Endothelial cell of umbilical vein (primary cell): ENCODE measurements at places on chromosomes 3 and 15. TPM values are rescaled to one million over a fixed set of nuclear protein-coding genes. Genes with fewer than 3 reads are reported as not detected.
A peak's percentile ranks its signal among the peaks of the same experiment; 100 is the strongest.

DNA sequence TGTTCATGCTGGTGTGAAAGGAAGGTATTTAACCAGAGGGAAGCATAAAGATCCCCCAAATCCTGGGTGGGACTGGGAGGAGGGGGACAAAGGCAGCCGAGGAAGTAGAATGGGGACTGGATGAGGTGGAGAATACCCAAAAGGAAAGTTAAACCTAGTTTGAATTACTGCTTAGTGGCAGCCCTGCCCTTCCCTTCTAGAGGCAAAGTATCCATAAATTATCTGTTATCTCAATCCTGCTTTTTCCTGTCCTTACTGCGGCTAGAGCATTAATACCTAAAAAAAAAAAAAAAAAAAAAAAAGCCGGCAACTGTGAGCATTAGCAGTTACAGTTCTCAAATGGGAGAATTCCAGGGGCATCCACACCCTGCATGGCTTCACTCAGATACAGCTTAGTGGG is 139.0 kb downstream of the RYR3 start:
- no peak for DNase-seq
- H3K36me3 ChIP-seq = no peaks in the 10 kb centered on the region
- H3K27me3 ChIP-seq = peaks cover 2% of the 10 kb centered on the region
- H3K4me3 ChIP-seq = no peak overlapping the region

The PLA2G4D gene
- not detected in 2 replicates for polyA plus RNA-seq

DNA sequence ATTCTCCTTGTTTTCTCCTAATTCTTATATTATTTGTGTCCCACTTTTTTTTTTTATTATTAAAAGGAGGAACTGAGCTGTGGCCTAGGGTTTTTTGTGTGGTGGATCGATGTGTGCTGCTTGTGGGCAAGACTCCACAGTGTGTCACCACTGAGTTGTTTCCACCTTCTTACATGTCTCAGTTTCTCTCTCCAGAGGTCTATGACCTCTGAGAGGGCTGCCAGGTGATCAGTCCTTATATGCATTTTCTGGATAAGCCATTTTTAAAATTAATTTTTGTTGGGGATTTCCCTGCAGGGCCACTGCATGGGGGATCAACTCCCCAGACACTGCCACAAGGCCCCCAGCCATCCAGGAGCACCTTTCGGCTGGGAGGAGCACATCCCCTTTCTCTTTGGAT is 27.8 kb downstream of the IQCF6 start:
- H3K4me1 ChIP-seq = no peaks in the 10 kb centered on the region
- H3K4me3 ChIP-seq = no peak overlapping the region
- peaks cover 3% of the 10 kb centered on the region for H3K27me3 ChIP-seq
- no peak overlapping the region for H3K27ac ChIP-seq
- DNase-seq = no peak
- H3K36me3 ChIP-seq = no peaks in the 10 kb centered on the region

DNA sequence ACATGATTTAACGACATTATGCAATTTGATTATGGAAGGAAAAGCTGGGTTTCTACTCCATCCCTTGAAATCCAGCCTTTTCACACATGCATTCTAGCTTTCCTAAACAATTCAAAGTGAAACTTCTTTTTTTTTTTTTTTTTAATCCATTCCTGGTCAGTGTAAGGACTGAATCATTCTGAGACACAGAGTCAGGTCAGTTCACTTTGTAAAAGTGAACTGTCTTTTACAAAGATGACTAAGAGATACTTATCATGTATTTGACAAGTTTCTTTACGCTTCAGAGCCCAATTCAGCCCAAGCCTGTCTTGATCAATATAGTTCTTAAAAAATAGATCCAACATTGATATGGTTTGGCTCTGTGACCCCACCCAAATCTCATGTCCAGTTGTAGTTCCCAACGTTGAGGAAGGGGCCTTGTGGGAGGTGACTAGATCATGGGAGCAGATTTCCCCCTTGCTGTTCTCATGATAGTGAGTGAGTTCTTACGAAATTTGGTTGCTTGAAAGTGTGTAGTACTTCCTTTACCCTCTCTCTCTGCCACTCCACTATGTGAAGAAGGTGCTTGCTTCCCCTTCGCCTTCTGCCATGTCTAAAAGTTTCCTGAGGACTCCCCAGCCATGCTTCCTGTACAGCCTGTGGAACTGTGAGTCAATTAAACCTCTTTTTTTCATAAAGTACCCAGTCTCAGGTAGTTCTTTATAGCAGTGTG is 345.6 kb upstream of the THBS1 start:
- no peaks in the 10 kb centered on the region for H3K27me3 ChIP-seq
- no peaks in the 10 kb centered on the region for H3K36me3 ChIP-seq
- peak overlapping the region; percentile 24 for H3K27ac ChIP-seq
- H3K4me3 ChIP-seq = no peak overlapping the region

GRCh38 chr15:100249096-100249815 is 92.5 kb downstream of the ADAMTS17 start:
- no peak overlapping the region for H3K4me3 ChIP-seq
- DNase-seq = no peak
- no peaks in the 10 kb centered on the region for H3K36me3 ChIP-seq
- H3K27ac ChIP-seq = no peak overlapping the region

The MEX3B gene
- 11.0 and 13.3 TPM in 2 replicates for polyA plus RNA-seq

DNA sequence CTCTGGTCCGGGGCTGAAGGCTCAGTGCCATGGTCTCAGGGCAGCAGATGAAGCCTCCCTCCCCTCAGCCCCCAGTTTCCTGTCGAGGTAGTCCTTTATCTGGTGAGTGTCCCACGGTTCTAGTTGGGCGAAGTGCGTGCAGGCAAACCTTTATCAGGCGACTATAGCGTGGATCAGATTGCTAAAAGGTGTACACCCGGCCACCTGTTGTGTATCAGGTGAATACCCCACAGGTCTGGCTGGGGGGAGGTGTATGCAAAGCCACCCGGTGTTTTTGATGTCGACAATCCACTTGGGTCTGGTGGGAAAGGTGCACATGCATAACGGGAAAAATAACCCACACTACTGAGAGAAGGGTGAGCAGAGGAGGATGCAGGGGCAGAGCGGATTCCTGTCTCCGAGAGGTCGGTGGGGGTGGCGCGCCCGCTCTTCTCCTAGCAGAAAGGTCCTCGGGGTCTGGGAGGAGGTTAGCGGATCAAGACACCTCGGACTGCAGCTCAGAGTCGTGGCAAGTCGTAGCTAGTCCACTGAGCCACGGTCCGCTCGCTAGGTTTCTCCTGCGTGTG is 507 bp downstream of the SLC12A6 start:
- no peaks in the 10 kb centered on the region for H3K36me3 ChIP-seq
- H3K27me3 ChIP-seq = no peaks in the 10 kb centered on the region
- peak overlapping the region; percentile 71 for H3K27ac ChIP-seq
- DNase-seq = no peak
- H3K4me1 ChIP-seq = peaks cover 43% of the 10 kb centered on the region

- DNase-seq = no peak
- H3K4me3 ChIP-seq = no peak overlapping the region
- H3K4me1 ChIP-seq = no peaks in the 10 kb centered on the region
These were observed 5.7 kb upstream of the CLK3 start for GRCh38 chr15:74609938-74610301.

The GALNT15 gene
- 0.68 and 0.87 TPM in 2 replicates for polyA plus RNA-seq

The ALDH1A2 gene
- polyA plus RNA-seq = 14.8 and 16.3 TPM in 2 replicates

- DNase-seq = no peak
- peak overlapping the region; percentile 45 for H3K4me3 ChIP-seq
- H3K27ac ChIP-seq = no peak overlapping the region
- H3K36me3 ChIP-seq = no peaks in the 10 kb centered on the region
- no peaks in the 10 kb centered on the region for H3K27me3 ChIP-seq
- H3K4me1 ChIP-seq = peaks cover 10% of the 10 kb centered on the region
These were observed 26.4 kb downstream of the EFCC1 start for GRCh38 chr3:129027544-129027880.

DNA sequence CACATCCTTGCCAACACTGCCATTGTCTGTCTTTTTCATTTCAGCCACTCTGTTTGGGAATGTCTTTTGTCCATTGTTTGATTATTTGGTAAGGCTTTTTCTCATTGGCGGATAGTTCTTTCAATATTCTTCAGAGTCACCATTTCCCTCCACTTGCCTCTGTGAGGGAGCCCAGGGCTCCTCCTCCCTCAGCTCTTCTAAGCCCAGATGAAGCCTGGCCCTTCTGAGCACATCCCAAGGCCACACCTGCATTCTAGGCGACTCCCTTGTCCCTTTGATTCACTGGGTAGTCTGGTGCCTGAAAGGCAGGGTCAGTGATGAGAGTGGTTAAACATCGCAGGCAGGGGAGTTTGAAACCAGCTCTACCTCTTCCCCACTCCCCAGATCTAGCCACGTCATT is 12.4 kb upstream of the LTF start:
- peaks cover 8% of the 10 kb centered on the region for H3K27me3 ChIP-seq
- H3K4me3 ChIP-seq = no peak overlapping the region
- H3K4me1 ChIP-seq = no peaks in the 10 kb centered on the region
- H3K27ac ChIP-seq = no peak overlapping the region
- no peak for DNase-seq
- no peaks in the 10 kb centered on the region for H3K36me3 ChIP-seq

GRCh38 chr15:71444032-71444810 is 328.9 kb downstream of the THSD4 start:
- H3K27ac ChIP-seq = no peak overlapping the region
- no peak for DNase-seq
- no peak overlapping the region for H3K4me3 ChIP-seq
- peaks cover 21% of the 10 kb centered on the region for H3K4me1 ChIP-seq

The CRYGS gene
- 5.0 and 7.6 TPM in 2 replicates for polyA plus RNA-seq

- no peaks in the 10 kb centered on the region for H3K36me3 ChIP-seq
- no peak overlapping the region for H3K27ac ChIP-seq
- no peaks in the 10 kb centered on the region for H3K4me1 ChIP-seq
- H3K4me3 ChIP-seq = no peak overlapping the region
- H3K27me3 ChIP-seq = no peaks in the 10 kb centered on the region
These were observed 44.9 kb upstream of the DGKG start for GRCh38 chr3:186406669-186407635.
